ENCODE measurements at places on chromosomes 4 and X.

DNA sequence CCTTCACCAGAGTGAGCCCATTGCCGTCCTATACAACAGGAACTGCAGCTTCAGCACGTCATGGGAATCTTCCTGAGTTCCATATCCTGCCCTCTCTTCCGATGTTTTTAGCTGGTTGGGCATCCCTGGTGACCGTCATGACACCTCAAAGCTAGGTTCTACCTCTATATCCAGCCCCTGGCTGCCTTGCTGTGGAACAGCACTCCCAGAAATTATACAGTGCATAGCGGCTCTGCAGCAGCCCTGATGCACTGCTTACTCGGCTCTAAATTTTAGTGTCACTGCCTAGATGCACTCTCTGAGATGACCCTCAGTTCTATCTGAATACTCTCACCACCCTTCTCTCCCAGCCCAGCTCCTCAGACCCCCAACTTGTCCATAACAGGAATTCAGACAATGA is 44.3 kb downstream of the ARHGEF38 start:
- DNase-seq, result no peak

GRCh38 chrX:29690061-29690460 is 525.3 kb upstream of the MAGEB2 start:
- no peak for DNase-seq

GRCh38 chr4:48269861-48270522 is 354 bp upstream of the TEC start:
- peak; percentile 93 for DNase-seq

DNA sequence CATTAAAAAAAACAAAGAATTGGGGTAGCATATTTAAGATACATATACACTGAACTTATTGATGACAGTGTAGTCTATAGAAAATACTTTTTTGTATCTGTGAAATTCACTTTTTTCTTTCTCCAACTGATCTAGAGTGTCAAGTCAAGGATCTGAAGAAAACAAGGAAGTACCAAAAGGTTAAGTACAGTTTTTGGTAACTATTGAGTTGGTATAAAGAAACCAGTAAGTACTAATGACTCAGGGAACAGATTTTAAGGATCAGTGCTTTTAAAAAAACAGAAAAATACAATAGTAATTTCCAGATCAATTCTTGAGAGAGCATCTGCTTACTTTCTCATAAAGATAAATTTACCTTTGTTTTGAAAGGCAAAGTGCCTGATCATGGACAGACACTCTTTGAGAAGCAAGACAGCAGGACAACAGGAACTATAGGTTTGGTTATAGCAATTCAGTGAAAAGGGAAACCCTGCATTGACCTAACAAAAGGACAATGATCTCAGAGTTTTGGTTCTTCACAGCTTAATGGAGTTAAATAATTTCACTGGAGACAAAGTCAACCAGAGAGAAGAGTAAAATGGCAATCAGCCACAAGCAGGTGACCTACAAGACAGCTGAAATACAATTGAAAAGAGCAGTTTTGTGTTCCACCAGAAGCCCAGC is 23.4 kb downstream of the TRMT10A start:
- no peak for DNase-seq

- DNase-seq, result no peak
Observed at GRCh38 chr4:76458297-76458696, 23.3 kb downstream of the SHROOM3 start.

DNA sequence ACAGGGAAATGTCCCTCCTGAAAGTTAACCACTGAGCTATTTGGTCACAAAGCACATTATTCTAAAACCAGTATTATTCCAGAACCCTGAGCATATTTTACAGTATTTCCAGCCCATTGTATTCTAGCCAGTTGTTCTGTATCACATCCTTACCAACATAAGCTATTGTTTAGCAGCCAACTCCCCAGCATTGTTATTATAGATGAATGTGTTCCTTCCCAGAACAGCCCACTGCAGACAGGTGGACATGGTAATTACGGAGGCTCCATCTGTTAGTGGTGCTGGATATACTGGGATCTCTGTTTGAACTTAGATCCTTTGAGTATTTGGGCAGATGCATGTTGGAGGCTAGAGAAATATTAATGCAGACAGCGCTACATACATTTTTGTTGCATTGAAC is 126.1 kb downstream of the MGST2 start:
- DNase-seq, result no peak

DNA sequence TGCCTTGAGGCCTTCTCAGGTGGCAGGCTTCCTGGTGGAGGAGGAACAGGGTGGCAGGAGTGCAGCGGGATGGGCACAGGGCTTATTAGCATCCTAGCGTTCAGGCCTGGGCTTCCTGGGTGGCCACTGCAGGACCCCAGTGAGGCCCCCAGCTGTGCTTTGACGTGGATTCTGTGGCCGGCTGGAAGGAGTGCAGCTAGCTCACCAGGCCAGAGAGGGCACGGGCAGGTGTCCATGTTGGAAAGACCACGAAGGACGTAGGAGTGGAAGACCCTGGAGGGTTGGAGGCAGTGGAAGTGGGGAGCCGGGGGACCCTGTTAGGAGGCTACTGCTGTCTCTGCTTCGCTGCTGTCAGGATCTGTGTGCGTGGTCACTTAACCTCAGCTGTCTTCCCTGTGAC is 13.3 kb upstream of the TADA2B start:
- DNase-seq, result no peak

DNA sequence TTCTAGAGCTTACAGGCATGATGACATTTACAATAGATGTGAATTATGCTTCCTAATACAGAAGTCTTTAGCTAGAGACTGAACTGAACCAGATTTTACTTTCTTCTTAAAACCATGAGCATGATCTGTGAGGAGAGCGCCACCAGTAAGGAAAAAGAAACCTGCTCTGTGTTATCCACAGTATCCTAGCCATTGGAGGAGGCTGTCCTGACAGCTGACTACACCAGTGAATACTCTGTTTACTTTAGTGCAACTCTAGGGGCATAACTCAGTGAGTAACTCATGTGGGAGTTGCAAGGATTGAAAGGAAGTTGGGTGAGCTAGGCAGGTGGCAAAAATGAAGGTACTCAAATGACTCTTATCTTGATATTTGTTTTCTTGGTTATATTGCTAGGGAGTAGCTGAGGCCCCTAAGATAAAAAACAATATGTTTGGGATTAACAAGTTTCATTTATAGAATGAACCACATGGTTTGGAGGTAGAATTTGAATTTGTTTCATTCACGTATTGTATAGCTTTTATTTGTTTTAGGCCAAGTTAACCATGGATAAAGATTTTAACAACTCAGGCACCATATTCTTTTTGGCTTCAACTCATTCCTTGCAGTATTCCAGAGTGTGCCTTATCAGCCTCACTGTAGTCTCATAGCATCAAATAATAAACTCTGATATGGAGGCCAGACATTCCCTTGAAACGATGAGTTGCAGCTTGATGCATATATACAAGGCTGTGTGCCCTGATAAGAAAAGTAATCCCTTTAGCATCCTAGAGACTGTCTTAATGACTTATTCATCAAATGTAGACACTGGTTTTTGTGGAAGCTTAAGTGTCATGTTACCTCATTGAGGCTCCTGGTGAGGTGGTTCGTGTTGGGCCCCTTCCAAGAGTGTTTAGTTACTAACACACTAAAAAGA is 2.5 kb downstream of the BMP3 start:
- no peak for DNase-seq

DNA sequence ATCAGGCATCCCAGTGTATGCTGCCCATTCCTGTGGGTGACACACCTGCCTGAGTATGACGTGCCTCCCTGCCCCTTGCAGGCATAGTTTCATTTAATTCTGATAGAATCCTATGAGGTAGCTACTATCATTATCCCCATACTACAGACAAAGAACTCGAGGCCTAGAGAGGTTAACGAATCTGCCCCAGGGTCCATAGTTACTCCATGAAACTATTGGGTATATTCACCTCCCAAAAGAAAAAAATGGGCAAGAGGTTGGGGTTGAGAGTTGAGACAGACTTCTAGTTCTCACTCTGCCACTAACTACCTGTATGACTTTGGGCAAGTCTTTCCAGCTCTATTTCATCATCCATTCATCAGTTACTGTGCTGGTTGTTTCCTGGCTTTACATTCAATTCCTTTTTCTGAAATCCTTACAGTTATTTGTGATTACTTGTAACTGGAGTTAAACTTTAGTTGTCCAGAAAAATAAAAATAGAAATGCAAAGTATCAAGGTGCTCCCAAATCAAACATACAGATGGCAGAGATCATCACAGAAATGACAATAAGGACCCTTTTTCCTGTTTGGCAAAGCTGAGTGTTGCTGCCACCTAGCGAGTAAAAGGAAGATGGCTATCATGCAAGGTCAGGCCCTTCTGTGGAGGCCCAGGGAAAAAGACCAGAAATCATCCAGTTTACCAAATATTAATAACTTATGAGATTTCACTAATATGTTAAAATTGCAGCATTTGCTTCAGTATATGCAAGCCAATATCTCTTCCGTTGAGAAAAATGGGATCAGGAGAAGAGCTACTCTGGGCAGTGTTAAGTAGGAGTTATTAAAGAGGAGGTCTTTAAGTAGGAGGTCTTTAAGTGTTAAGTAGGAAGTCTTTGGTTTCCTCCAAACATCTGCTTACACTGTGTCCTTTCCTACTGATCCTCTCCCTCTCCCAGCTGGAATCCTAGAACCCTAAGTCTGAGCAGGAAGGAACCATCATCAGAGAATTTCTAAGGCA is 17.1 kb upstream of the MAP7D3 start:
- DNase-seq, result peak; percentile 70
